ENCODE measurements at places on chromosomes 6 and 20.

GRCh38 chr6:73826571-73826970 is 130.6 kb downstream of the CD109 start:
- no peaks in the 10 kb centered on the region for H3K27me3 ChIP-seq
- no peak for DNase-seq
- no peak overlapping the region for H3K4me3 ChIP-seq

GRCh38 chr6:142846883-142847287 is 98.1 kb downstream of the HIVEP2 start:
- peaks cover 20% of the 10 kb centered on the region for H3K4me1 ChIP-seq
- H3K27me3 ChIP-seq, result no peaks in the 10 kb centered on the region
- DNase-seq, result no peak
- H3K36me3 ChIP-seq, result no peaks in the 10 kb centered on the region

GRCh38 chr6:164322533-164322932 is 908.0 kb downstream of the QKI start:
- H3K4me1 ChIP-seq, result peaks cover 7% of the 10 kb centered on the region
- no peak overlapping the region for H3K27ac ChIP-seq
- no peak overlapping the region for H3K4me3 ChIP-seq
- no peaks in the 10 kb centered on the region for H3K27me3 ChIP-seq

- DNase-seq, result no peak
- H3K36me3 ChIP-seq, result peaks cover 2% of the 10 kb centered on the region
- H3K4me1 ChIP-seq, result peaks cover 4% of the 10 kb centered on the region
- H3K27me3 ChIP-seq, result peaks cover 3% of the 10 kb centered on the region
Observed at GRCh38 chr20:48784273-48784641, 43.5 kb downstream of the PREX1 start.

DNA sequence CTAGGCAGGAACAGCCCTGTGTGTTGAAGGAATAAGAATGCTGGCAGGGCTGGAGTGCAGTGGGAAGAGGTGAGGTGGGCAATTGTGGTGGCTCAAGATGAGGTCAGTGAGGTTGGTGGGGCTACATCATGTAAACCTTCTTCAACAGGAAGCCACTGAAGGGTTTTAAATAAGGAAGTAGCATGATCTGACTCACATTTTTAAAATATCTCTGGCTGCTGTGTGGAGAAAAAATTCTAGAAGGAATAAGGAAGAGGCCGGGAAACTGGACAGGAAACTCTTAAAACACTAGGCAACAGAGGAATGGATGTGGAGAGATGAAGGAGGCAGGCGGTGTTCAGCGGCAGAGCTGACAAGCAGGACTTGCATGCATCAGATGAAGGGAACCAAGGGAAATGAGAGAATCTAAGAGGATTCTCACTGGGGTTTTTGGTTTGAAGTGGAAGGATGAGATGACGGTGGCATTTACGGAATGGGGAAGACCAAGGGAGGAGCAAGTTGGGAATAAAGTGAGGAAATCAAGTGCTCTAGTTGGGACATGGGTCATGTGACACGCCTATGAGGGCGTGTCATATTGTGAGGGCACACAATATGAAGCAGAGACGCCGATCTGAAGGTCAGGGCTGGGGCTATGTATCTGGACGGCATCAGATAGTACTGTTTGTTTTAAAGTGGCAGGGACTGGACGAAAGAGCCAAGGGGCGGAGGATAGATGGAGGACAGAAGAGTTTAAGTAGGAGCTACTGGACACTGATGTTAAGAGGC is 18.2 kb downstream of the TMEM242 start:
- H3K27me3 ChIP-seq, result no peaks in the 10 kb centered on the region
- no peak overlapping the region for H3K27ac ChIP-seq
- H3K36me3 ChIP-seq, result peaks cover 1% of the 10 kb centered on the region
- H3K4me1 ChIP-seq, result peaks cover 4% of the 10 kb centered on the region
- H3K4me3 ChIP-seq, result no peak overlapping the region

GRCh38 chr20:2693286-2694007 is 867 bp downstream of the EBF4 start:
- H3K36me3 ChIP-seq, result peaks cover 9% of the 10 kb centered on the region
- H3K27ac ChIP-seq, result no peak overlapping the region
- DNase-seq, result peak; percentile 44

DNA sequence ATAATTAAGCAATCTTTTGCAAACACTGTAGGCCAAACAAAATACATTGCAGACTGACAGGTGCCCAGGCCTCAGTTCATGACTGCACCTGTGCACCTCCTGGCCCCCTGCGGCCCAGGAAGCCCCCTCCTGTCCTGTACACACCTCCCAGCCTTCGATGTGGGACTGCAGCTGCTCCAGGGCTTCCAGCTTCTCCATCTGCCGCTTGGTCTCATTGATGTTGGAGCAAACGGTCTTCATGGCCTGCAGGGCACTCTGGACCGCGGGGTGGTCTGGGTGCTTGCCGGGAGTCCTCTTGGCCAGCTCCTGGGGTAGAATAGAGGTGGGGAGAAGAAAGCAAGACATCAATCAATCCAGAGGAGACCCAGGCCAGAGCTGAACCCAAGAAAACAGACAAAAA is 119.7 kb downstream of the PREX1 start:
- H3K36me3 ChIP-seq, result no peaks in the 10 kb centered on the region
- peaks cover 9% of the 10 kb centered on the region for H3K4me1 ChIP-seq
- H3K4me3 ChIP-seq, result no peak overlapping the region
- no peaks in the 10 kb centered on the region for H3K27me3 ChIP-seq

DNA sequence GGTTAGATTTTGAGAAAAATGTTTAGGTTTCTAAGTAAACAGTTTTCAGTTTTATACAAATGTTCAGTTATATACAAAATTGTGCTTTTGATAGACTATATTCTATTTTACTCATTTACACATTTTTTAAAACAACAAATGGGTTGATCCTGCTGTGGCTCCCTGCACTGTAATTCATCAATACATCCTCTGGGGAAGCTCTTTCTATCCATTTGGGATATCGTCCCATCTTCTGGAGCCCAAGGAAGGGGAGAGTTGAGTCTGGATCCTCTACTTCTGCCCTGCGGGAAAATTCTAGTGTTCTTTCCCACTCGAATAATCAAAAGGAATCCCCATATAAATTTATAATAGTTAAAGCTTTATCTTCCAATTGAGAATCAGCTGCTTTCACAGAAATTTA is 75.0 kb downstream of the SYCP2L start:
- no peak overlapping the region for H3K27ac ChIP-seq
- no peak for DNase-seq
- H3K4me1 ChIP-seq, result no peaks in the 10 kb centered on the region
- no peak overlapping the region for H3K4me3 ChIP-seq

All from progenitor cell of endocrine pancreas (in vitro differentiated cells).